Hematopoietic multipotent progenitor cell (in vitro differentiated cells): ENCODE measurements at places on chromosomes 7 and 10.
A peak's percentile ranks its signal among the peaks of the same experiment; 100 is the strongest.

DNA sequence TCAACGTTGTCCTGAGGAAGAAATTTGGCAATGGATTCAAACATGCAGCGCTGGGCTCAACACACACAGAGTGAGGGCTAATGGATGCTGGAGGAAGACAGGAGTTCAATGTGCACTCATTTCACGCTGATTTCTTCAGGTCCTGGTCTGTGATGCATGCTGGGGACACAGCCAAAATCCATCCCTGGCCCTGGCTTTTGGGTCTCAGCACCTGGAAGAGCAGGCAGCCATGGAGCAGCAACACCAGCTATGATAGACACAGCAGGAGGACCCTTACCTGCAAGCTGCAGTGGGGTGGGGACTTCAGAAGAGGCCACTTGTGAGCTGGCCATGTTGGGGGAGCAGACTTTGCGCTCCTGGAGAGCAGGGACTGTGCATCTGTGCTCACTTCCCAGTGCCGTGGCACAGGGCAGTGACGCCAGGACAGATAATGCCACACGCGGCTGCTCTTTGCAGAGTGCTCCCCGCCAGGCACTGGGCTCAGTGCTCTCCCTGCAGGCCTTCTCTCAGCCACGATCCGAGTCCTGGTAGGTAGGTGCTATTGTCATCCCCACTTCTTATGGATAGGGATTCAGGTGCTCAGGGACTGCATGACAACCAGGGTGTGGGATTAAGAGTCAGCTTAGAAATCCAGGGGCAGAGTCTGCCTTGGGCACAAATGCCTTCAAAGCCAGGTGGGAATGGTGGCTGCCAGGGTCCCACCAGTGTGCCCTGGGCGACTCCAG is 138.8 kb upstream of the UNC5B start:
- DNase-seq, result no peak

- no peak for DNase-seq
These were observed 471.0 kb downstream of the GFRA1 start for GRCh38 chr10:115801992-115802391.

DNA sequence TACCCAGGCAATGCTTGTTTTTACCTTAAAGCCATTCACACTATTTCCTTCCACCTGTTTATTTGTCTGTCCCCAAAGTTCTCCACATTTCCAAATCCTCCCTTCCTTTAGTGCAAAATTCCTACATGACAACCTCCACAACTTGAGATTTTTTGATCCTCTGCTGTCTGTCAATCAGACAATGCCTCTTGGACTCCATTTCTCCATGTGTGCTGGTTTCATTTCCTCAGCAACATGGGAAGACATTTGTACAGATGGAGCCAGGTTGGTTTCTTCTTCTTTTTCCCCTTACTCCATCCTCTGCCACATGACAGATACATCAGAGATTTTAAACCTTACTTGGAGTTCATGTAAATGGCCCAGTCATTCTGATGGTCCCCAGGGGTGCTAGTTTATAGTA is 19.1 kb upstream of the GIMAP2 start:
- DNase-seq, result no peak

DNA sequence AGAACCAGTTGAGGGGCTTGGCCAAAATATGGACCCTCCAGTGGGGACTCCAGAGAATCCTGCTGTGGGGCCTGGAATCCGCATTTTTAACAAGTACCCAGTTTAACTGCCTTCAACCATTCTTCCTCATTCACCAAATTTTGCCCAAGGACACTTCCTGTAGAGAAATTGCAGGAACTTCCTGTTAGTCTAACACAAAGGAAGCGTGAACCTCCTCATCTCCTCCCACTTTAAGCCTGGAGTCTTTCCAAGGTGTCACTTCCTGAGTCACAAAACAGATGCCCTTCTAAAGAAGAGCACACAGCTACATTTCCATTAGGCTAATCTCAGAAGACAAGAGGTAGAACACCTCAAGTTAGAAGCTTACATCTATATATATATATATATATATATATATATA is 188.4 kb downstream of the PPP1R17 start:
- DNase-seq, result no peak

- DNase-seq, result no peak
These were observed 8.6 kb downstream of the BTBD16 start for GRCh38 chr10:122279725-122280141.

- no peak for DNase-seq
These were observed 11.4 kb upstream of the PTER start for GRCh38 chr10:16425449-16425848.

GRCh38 chr10:110609605-110610004 is 34.5 kb upstream of the RBM20 start:
- no peak for DNase-seq

GRCh38 chr7:150568714-150569113 is 1.5 kb downstream of the GIMAP4 start:
- no peak for DNase-seq

DNA sequence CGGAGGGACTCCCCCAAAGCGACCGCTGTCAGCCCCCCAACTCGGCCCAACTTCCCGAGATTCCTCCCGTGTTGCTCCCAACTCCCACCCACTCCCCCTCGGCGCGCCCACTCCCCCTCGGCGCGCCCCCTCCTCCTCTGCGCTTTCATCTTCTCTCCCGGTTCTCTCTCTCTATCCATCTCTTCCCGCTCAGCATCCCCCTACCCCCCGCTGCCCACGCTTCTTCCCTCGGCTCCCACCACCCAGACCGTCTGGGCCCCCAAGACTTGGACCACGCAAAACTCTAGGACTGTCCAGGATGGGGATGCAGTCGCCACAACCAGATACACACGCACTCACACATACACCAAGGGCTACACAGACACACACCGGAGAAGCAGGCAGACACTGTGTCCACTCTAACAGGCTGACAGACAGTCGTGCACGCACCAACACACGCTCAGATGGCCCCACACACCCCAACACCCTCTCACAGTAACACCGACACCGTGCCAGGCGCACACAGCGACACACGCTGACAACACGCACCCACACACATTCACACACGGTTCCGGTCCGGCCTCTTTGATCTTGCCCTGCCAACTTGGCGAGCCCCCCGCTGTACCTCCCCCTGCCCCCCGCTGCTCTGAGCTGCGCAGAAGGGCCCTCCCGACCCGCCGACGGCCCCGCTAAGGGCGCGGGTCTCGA is 1.1 kb downstream of the GRID1 start:
- DNase-seq, result no peak

- no peak for DNase-seq
These were observed 73.5 kb downstream of the RTKN2 start for GRCh38 chr10:62194924-62195674.

DNA sequence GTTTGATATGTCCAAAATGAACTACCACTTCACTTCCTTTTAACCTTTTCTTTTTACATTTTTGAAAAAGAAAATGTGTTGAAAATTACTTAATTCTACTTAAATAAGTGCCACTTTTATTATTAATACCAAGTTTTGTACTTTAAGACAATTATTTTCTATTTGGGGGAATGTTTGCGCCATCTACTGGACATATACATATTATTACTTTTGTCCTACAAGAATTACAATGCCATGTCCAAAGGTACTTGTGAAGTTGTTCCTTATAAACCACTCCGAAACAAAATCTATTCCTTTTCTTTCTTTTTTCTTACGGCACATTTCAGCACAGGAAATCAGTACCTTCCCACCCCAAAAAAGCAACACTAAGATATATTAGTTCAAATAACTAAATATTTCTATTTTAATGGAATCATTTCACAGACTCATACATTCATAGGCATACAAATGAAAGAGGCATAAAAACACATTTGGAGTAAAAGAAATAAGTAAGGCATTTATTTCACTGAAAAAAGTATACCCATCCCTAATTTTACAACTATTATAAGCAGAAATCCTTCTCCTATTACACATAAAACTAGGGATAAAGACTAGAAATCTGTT is 169.9 kb downstream of the RNF133 start:
- DNase-seq, result no peak

GRCh38 chr10:47366731-47367460 is 17.2 kb downstream of the ZNF488 start:
- DNase-seq, result no peak

DNA sequence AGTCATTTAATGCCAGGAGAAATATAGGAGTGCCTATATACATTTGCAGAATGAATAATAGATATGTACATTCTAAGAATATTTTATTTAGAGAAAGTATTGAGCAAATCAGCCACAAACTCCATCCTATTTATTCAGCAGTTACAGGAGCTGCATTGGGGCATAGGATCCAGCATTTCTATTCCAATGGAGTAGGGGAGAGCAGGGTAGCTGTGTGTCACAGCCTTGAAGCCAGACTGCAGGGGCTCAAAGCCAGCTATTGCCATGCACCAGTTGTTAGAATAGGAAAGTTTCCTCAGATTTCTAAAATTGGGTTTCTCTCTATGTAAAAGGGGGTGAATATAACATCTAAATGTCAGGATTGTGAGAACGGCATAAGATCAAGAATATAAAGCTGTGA is 116.8 kb upstream of the MYO3A start:
- no peak for DNase-seq

DNA sequence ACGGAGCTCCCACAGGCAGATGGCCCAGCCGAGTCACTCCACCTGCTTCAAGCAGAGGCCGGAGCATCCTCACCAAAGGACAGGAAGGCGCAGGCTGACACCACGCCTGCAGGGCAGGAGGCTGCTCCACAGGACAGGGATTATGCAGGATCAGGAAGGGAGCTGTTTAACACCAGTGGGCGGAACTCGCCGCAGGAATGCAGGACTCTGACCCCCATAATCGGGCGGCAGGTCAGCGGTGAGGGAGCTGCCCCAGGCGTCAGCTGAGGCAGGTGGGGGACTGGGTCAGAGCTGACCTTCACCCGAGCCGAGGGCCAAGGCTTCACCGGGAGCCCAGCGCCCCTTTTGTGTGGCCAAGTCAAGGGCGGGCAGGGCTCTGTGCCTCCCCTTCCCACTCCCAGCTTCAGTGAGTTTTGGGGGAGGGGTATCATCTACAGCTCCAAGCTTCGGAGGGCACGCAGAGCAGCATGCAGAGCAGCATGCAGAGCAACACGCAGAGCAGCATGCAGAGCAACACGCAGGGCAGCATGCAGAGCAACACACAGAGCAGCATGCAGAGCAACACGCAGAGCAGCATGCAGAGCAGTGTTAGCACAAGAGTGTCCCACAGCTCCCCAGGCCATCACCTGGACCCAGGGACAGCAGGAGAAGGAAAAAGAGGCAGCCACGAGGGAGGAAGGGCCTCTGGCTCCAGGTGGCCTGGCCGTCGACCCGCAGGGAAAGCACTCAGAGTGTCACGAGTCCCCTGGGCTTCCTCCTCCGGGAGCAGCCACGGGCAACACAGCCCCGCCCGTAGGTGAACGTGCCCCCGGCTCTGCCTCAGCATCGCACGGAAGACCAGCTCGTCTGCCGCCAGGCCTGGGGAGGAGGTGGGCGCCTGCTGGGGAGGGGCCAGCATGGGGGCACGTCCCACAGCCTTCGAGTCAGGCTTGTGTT is 151.7 kb upstream of the PPP2R2D start:
- no peak for DNase-seq

GRCh38 chr7:105559926-105560325 is 21.4 kb downstream of the EFCAB10 start:
- DNase-seq, result no peak

DNA sequence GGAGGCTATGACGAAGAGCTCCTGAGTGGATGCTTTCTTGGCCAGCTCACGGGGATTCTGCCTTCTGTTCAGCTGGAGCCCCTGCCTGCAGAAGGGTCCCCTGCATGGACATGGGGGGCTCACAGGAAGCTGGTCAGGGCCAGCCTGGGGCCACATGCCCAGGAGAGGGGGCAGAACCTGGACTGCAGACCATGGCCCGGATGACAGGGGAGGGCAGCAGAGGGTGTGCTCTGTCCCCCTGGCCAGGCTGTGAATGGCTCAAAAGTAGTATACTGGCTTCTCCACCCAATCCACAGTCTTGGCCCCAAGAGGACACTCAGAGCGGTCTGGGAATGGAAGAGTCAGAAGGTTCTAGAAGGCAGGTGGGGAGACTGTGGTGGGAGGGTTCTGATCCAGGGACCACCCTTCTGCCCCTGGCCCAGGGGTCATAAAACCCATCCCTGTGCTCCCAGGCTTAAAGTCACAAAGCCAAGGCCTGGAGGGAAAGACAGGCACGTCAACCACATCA is 40.3 kb downstream of the PPIF start:
- DNase-seq, result no peak

- DNase-seq, result no peak
These were observed 18.3 kb downstream of the ATP6V1F start for GRCh38 chr7:128880791-128881457.

DNA sequence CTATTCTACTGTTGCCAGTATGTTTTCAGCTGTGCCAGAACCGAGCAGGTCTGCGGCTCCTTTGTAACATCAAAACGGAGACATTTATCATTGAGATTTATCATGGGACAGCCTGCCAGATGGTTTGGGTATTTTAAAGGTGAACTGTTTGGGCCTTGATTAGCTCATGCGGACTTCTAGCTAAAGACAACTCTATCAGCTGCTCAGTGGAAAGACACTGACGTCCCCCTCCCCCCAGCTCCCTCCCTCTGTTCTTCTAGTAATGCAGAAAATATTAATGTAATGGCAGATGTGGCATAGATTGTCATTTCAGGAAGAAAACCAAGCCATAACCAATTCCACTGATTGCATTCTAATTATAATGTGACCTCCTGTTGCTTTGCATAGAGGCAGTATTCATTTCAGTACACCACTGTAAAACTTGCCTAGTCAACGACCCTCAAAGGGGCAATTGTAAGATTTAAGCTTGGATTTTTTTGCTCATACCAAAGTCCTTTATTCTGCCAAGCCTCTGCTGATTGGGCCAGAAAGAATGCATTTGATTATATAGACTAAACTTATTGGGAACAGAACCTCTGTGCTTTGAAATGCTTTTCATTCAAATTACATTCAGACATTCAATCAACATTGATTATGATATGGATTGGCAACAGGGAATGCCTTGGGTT is 966.8 kb downstream of the LRMDA start:
- no peak for DNase-seq

DNA sequence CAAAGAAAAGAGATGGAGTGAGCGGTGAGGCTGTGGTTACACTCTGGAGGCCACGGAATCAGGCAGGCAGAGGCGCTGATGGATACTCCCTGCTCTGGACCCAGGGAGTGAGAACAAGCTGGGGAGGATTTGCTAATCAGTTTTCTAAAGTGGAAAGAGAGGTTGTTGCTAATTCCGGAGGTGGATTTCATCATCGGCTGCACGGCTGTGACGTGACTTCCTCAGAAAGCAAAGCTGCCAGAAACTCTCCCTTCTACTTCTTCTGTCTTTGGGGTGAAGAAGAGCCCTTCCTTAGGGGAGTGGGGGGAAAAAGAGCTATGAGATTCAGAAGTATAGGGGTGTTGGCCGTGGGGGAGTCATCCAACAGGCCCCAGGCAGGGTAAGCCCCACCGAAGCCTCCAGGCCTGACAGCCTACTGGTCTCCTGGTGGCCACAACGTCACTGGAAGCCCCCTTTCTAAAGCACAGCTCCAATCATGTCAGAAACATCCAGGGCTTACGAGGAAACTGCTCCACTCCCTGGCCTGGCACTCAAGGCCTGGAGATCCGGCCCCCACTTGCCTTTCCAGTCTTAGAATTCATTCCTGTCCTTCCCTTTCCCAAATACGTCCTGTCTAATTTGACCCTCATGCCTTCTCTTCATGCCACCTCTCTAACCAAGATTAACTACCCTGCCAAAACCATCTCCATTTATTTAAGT is 114.5 kb downstream of the HIP1 start:
- peak; percentile 67 for DNase-seq

GRCh38 chr10:2964632-2965296 is 102.6 kb upstream of the PFKP start:
- peak; percentile 13 for DNase-seq

- DNase-seq, result no peak
These were observed 26.2 kb downstream of the BUB3 start for GRCh38 chr10:123180101-123181090.

- no peak for DNase-seq
These were observed 256.4 kb downstream of the FZD1 start for GRCh38 chr7:91520645-91521044.
